T1000 (cell line): ENCODE measurements at places on chromosomes 16 and 17.

DNA sequence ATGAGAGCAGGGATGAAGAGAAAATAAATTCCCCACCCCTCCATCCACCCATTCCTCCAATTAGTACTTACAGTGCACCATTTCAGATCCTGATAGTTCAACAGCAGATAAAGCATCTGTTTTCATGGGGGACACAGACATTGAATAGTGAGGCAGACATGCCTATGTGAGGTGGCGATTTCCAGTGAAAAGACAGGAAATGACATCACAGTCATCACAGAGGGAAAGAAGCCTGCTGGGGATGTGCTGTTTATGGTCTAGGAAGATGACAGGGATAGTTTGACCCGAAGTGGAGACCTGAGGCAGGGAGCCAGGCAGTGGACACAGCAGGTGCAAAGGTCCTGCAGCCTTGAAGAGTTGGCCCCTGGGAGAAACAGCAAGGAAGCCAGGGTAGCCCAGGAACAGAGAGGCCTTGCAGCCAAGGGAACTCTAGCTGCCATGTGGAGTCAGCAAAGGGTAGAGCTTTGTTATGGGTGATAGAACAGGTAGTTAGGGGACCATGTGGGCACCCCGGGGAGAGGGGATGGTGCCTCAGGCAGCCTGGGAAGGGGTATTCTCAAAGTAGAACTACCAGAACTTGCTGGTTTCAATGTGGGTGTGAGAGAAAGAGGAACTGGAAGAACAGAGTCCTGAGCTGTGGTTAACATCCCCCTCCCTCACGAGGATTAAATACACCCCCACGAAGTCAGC is 256.6 kb downstream of the CPPED1 start:
- no peak for DNase-seq

GRCh38 chr17:7307686-7308624 is 527 bp downstream of the EIF5A start:
- no peak for DNase-seq

DNA sequence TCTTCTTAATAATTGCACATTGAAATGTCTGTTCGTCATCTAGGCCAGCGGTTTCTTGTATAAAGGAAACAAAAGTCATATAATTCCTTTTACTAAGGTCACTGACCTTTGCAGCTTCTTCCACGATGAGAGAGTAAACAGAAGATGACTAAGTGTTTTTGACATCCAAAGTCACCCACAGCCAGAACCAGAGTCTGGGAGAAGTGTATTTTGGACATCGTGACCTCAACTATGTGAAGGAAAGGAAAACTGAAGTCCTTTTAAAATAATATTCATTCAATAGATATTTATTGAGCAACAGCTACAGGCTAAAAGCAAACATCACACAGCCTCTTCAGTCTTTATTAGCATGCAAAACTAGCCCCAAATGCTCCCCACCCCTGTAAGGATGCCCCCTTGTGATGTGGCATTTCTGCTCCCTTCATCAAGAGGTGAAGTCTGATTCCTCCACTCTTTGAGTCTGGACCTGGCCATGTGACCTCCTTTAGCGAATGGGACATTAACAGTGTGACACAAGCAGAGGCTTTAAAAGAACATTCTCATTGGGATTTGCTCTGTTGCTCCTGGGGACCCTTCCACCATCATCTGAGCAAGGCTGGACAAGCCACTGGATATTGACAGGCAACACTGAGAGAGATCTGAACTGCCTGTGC is 8.1 kb upstream of the PMP22 start:
- peak; percentile 50 for DNase-seq

- no peak for DNase-seq
Measured at GRCh38 chr16:66335704-66336329, 30.7 kb upstream of the CDH5 start.

DNA sequence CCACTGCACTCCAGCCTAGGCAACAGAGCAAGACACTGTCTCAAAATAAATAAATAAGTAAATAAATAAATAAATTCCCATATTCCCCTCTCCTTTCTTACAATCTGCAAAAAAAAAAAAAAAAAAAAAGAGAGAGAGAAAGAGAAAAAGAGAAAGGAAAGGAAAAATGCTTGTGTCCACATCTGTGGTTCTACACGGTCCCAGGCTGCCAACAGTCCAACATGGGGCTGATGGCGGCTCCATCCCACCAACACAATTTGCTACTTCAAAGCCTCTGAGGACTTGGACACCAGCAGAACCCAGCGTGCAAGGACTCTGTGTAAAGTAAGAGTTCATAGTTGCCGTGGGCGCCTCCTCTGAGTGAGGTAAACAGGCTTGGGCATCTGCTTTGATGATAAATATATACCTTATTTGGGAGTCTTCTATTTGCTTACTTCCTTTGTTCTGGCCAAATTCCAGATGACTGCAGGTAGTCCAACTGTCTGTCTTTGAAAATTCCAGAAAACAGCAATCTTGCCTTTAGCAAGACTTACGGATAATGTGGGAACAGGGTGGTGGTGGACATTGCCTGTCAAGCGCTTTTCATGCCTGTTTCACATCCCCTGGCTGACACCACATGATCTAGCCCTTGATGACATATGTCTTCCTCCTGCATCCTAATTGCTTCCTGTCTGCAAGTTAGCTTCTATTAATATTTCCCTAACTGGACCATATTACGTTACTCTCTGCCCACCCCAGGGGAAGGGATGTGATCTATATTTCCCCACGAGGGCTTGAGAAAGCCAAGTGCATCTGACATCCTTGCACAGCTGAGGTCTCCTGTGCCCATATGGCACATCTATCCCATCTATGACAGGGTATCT is 10.1 kb downstream of the LITAF start:
- no peak for DNase-seq

DNA sequence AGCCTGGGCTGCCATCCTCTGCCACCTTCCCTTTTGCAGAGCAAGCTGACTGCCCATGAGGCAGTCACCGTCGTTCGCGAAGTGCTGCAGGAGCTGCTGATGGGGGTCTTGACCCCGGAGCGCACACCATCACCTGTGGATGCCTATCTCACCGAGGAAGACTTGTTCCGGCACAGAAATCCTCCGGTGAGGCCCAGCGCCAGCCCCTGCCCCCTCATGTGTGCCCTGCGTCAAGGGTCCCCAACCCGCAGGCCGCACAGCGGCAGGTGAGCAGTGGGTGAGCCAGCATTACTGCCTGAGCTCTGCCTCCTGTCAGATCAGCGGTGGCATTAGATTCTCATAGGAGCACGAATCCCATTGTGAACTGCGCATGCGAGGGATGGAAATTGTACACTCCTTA is 7.7 kb upstream of the EPN3 start:
- DNase-seq: no peak

DNA sequence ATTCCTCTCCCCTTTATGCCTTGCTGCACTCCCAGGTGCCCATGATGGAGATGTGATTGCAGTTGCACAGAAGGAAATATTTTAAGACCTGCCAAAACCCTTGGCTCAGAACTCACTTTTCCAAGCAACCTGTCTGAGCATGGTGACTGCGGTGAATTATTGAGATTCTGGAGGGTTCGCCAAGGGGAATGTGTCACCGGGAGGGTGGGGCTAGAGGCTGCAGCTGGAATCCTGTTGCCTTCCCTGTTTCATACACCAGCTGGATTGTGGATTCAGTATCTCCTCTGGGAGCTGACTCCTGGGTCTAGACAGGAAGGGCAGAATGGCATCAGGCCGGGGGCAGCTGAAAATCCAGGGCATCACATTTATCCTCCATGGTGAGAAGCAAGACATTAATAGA is 527.2 kb downstream of the TMEM114 start:
- no peak for DNase-seq

DNA sequence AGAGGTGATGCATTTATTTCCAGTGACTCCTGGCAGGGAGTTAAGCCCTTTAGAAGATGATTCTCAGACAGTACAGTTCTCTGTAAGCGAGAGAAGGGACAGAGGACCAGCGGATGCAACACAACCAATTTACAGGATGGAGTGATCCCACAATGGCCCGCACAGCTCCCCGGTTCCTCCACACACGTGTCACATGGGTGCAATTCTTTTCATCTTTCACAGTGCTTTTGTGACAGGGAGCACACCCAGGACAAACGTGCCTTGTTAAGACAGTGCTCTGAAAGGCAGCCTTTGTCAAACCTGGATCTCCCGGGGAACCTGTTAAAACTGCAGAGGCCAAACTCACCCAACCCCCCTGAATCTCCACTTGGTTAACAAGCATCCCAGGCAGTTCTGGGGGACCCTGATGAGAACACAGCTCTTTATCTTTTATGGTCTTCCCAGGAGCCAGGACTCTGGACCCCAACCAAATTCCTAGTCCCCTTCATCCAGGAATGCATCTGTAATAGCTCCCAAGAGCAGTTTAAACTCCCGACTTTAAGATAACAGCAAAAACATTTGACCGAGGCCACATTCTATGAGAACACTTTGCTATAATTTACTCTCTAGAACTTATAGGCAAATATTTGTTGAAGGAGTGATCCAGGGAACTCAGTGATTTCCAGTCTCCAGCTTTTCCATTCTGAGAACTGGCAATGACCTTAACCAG is 134.9 kb upstream of the CDH5 start:
- no peak for DNase-seq

- no peak for DNase-seq
Measured at GRCh38 chr17:70675070-70675590, 505.8 kb downstream of the KCNJ2 start.

GRCh38 chr17:40134184-40134583 is 6.2 kb upstream of the CASC3 start:
- DNase-seq: no peak

DNA sequence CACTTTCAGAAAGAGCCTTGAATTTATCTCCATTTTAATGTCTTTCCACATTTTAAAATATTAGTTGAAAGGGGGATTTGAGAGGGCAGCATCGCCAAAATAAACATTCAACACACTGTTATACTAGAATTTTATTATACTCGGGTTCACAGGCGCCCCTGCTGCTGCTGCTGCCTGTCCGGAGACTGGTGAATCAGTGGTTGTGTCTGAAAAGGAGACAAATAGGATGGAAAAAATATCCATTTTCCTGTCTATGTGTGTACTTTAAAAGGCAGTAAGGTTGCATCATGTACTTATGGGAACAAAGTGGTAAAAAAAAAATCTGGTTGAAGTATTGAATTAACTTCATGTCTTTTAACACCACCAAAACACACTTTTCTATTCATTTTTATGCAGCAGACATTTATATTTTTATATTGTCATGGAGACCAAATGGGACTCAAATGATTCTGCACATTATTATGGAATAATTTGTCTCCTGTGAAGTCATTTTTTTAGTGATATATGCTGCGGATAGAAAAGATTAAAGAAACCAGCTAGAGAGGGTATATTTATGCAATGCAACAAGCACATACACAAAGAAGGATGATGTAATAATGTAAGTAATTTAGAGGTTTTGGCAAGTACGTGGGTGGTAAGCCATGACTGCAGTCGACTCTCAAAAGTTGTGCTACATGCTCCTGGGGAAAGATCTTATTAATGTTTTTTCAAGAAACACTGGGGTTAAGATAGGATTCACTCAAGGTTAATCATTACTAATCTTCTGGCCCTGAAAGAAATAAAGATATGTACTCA is 759.0 kb upstream of the SOX9 start:
- DNase-seq: no peak

DNA sequence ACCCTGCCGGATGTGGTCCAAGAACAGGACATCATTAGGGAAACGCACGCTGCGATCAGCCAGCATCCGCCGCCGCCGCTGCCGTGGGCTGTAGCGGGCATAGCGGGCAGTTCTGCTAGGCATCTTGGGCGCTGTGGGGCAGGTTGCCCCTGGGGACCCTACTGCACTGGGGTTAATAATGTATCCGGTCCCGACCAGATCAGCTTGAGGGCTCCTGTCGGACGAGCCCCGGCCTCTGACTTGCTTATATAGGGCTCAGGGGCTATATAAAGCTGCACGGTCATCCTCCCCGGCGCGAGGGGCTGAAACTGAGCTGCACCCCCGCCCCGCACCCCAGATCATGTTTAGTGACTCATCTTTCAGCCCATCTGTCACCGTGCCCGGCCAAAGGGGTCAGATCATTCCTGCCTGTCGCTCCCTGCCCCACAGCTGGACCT is at the start of gene PPP1R27:
Gene PPP1R27, minus strand, starts transcription at position 220 of the 437 bp plus-strand sequence. Its CDS starts 97 bp downstream, at position 123.
- no peak for DNase-seq

GRCh38 chr16:82523815-82524214 is 103.0 kb upstream of the CDH13 start:
- no peak for DNase-seq

DNA sequence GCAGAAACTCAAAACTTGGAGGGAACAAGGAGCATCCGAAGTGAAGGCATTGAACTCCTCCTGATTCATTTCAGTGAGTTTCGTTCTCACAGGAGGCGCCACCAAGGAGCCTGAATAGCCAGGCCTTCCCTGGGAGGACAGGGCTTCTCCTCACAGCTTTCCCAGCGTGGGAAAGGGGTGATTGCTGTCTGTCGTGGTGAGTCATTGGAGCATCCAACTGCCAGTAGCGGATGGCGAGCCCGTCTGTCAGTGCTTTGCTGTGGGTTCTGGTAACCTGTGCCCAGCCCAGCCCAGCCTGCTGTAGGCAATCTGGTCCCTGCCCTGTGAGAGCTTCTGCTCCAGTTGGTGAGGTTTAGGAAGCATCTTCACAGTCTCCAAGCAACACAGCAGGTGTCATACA is 28.3 kb downstream of the PLCD3 start:
- no peak for DNase-seq

- DNase-seq: no peak
Measured at GRCh38 chr17:49603720-49604119, 28.0 kb downstream of the NXPH3 start.

- DNase-seq: no peak
Measured at GRCh38 chr17:6240001-6240400, 169.8 kb downstream of the WSCD1 start.

GRCh38 chr16:73000020-73000906 is 47.7 kb downstream of the ZFHX3 start:
- no peak for DNase-seq
